ENCODE measurements at places on chromosomes 7 and 10.

- DNase-seq, result no peak
Observed at GRCh38 chr7:156014201-156014600, 201.9 kb upstream of the SHH start.

DNA sequence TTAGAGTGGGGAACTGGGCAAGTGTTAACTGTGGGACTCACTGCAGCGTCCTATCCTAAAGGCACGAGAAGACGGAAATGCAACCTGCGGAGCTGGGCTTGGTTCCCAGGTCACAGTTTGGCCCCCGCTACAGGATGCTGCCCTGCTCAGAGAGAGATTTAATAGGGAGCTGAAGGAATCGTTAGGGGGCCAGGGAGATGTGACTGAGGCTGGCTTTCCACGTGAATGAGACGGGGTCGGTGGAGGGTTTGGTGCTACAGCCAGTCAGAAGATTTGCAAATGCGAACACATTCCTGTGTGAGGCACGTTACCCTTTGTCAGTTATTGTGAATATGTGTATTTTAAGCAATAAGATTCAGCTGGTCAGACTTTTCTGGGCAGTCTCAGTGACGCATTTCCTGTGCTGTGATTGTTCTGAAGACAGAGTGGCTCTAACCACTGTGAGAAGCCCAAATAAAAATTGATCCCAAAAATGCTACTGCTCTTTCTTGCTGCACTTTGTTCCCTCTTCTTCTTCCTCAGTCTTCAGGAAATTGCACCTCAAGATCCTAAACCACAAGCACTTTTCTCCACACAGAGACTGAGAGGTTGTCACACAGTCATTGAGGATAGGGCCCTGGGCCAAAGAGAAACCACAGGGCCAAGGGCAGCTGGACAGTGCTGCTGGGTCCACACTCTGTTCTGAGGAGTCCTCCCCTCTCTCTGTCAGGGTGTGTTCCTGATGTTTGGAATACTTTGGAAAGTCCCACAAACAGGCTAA, 21.2 kb downstream of the CYP17A1 start:
- no peak for DNase-seq

- no peak for DNase-seq
Observed at GRCh38 chr10:132677473-132678227, 108.3 kb downstream of the NKX6-2 start.

GRCh38 chr7:33601884-33602283, 303.5 kb upstream of the BMPER start:
- no peak for DNase-seq

- DNase-seq, result no peak
Observed at GRCh38 chr7:101589976-101590662, 39.0 kb downstream of the MYL10 start.

- no peak for DNase-seq
Observed at GRCh38 chr7:135800560-135800959, 51.9 kb upstream of the FAM180A start.

DNA sequence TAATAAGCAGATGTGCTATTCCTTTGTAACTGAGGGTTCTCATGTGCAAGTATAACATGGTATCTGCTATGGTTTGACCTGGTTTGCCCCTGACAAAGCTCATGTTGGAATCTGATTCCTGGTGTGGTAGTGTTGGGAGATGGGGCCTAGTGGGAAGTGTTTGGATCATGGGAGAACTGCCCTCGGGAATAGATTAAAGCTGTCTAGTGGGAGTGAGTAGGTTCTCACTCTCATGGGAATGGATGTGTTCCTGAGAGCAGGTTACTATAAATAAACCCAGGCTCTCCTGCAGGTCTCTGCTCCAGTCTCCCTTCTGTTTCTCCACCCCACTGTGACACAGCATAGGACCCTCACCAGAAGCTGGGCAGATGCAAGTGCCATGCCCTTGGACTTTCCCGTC, 97.7 kb downstream of the ATE1 start:
- no peak for DNase-seq

- DNase-seq, result no peak
Observed at GRCh38 chr7:138052696-138053095, 23.6 kb upstream of the AKR1D1 start.

- DNase-seq, result peak; percentile 26
Observed at GRCh38 chr7:471866-472639, 47.6 kb downstream of the PDGFA start.

- DNase-seq, result no peak
Observed at GRCh38 chr10:48649349-48649944, 35.2 kb upstream of the WDFY4 start.

- DNase-seq, result no peak
Observed at GRCh38 chr10:10141782-10142382, 875.8 kb upstream of the CELF2 start.

- no peak for DNase-seq
Observed at GRCh38 chr7:91504919-91505318, 240.7 kb downstream of the FZD1 start.

DNA sequence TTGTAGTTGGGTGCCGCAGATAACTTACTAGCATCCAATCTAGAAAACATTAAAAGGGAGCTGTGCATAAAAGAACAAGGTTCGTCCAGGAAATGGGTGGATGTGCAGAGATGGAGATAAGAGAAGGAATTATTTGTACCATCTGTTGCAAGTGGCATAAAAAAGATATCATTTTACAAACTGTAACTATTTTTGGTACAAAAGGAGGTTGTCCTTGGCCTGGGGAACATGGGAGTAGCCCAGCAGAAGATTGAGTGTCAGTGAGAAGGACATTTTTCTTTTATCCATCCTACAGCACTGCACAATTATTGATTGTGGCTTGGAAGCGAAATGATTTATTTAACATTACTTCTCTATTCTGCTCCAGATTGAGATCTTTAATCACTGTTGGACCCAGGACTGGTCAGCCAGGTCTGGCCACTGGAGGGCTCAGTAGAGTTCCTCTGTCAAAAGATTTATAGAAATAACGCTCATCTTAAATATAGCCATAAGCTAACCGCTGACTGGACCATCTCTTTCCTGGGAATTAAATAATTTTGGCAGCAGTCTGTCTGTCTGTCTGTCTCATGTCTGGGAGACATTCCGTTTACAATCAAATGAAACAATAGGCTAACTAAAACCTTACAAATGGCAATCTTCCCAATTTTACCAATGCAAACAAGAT, 254.1 kb downstream of the KIAA1217 start:
- no peak for DNase-seq

- no peak for DNase-seq
Observed at GRCh38 chr10:89521368-89521767, 14.0 kb downstream of the SLC16A12 start.

DNA sequence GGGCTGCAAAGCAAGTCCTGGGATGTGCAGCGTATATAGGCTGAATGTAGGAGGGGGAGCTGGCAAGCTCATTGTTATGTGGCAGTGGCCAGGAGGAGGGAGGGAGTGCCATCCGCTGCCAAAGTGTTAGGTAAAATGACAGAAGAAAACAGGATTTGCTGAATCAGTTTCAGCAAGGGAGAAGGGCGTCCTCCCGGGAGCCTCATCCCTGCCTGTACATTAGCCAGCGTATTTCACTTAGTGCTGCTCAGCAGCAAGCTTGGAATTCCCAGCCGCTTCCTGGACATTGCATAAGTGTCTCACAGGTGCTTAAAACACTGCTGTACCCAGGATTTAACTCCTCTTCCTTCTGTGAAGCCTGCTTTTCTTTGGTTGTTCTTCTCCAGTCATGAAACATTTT, 2.5 kb downstream of the NIPSNAP2 start:
- DNase-seq, result no peak

GRCh38 chr7:80540836-80541235, 29.0 kb upstream of the GNAT3 start:
- DNase-seq, result no peak

GRCh38 chr10:96415891-96416554, 57.2 kb upstream of the OPALIN start:
- DNase-seq, result no peak

DNA sequence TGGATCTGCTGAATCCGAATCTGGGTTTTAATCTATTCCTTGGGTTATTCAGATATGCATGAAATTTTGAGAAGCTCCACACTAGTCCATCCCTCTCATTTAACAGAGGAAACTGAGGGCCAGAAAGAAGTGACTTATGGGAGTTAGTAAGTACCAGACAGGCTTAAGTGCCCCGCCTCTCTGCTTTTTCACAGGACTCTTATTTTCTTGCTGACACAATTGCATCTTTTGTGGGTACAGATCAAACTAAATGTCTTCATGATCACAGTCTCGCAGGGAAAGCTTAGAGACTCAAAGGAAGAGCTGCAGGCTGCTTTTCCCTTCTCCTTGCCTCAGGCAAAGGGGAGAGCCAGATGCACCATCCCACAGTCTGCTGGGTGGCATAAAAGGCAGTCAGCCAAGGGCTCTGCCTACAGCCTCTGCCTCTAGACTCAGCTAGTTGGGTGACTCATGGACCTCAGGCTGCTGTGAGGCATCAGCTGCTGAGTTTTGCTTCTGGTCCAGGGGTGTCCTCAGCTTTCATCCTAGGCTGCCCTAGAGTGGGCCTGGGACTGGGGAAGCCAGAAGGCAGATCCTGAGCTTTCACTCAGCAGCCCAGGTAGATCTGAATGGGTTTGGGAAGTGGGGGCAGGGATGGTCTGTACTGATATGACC, 11.6 kb downstream of the GOLGA7B start:
- no peak for DNase-seq

- DNase-seq, result no peak
Observed at GRCh38 chr7:155401231-155401630, 56.7 kb upstream of the EN2 start.

GRCh38 chr7:30173058-30173897, 38.5 kb downstream of the MTURN start:
- DNase-seq, result no peak

- DNase-seq, result no peak
Observed at GRCh38 chr10:49844775-49845595, 82.9 kb upstream of the OGDHL start.

- no peak for DNase-seq
Observed at GRCh38 chr7:121966276-121966934, 93.4 kb downstream of the PTPRZ1 start.

DNA sequence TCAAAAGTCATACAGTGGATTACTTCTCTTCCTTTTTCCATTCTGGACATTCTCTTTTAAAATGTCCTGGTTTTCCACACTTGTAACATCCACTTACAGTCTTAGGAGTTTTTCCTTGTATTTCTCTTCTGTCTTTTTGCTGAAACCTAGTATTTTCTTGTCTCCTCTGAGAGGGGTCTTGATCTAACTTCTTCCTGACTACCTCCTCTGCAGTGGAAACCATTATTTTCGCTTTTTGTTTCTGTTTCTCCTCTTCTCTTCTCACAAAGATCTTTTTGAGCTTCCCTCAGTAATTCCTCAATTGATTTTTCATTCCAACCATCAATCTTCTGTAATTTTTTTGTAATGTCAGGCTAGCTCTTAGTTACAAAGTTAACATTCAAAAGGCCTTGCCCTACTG, 23.7 kb upstream of the ELOVL3 start:
- no peak for DNase-seq

DNA sequence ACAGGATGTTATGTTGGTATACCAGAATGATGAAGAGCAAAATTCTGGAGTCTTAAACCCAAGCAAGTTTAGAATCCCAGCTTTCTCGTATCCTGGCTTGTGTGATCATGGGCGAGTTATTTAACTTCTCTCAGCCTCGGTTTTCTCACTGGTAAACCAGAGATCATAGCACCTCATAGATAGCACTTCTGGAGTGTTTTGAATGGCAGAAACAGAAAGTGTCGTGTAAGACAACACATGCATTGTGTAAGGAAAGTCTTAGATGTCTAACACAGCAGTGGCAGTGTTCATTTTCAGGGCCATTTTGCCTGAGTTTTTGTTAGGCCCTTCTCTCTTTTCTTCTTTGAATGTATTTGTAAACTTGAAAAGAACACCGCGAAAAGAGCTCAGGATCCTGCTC, 465.1 kb downstream of the AUTS2 start:
- DNase-seq, result no peak

- DNase-seq, result peak; percentile 59
Observed at GRCh38 chr10:15188603-15189002, 20.1 kb upstream of the NMT2 start.

GRCh38 chr7:73387221-73387828, 46.3 kb upstream of the FZD9 start:
- DNase-seq, result no peak

GRCh38 chr7:27107391-27108381, 5.2 kb upstream of the HOXA2 start:
- DNase-seq, result no peak

GRCh38 chr10:62194924-62195674, 73.5 kb downstream of the RTKN2 start:
- DNase-seq, result no peak

GRCh38 chr7:34759477-34760125, 101.6 kb downstream of the NPSR1 start:
- DNase-seq, result no peak

DNA sequence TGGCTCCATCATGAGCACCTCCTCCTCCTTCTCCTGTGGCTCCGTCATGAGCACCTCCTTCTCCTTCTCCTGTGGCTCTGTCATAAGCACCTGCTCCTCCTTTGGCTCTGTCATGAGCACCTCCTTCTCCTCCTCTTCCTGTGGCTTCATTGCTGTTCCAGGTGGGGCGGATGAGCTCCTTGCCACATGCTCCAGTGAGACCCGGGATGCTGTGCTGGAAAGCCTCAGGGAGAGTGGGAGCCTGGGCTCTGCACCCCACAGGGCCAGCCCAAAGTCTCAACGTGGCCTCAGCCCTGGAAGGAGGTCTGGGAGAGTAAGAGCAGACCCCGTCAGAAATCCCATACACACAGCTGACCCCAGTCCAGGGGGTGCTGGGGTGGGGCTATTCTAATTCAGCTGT, 380.7 kb downstream of the TCERG1L start:
- DNase-seq, result no peak

- no peak for DNase-seq
Observed at GRCh38 chr7:51639661-51640334, 323.2 kb upstream of the COBL start.

GRCh38 chr7:135169141-135169963, 1.2 kb downstream of the CYREN start:
- DNase-seq, result peak; percentile 75

GRCh38 chr7:39164887-39165286, 187.2 kb downstream of the POU6F2 start:
- no peak for DNase-seq

DNA sequence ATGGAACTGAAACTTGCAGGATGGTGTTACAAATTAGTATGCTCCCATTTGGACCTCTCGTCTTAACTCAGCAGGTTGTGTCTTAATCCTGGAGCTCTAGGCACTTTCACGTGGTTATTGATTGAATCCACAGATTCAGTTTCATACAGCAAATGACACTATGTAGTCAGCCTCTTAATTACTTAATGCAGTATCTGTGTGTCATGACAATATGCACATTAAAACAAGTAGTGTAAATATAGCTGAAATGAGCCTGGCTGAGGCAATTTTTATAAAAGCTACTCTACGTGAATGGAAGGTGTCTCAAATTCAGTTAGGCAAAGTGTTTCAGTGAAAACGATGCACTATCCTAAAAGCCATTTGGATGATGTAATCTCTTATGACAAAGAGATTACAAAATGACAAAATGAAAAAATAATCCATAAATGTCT, 86.8 kb downstream of the CD36 start:
- no peak for DNase-seq

Measured in CD4-positive, alpha-beta T cell treated with Interleukin-6 for 4 hours (primary cell).